Left kidney (tissue), 8 donors: ENCODE measurements at places on chromosomes 16 and 17.

DNA sequence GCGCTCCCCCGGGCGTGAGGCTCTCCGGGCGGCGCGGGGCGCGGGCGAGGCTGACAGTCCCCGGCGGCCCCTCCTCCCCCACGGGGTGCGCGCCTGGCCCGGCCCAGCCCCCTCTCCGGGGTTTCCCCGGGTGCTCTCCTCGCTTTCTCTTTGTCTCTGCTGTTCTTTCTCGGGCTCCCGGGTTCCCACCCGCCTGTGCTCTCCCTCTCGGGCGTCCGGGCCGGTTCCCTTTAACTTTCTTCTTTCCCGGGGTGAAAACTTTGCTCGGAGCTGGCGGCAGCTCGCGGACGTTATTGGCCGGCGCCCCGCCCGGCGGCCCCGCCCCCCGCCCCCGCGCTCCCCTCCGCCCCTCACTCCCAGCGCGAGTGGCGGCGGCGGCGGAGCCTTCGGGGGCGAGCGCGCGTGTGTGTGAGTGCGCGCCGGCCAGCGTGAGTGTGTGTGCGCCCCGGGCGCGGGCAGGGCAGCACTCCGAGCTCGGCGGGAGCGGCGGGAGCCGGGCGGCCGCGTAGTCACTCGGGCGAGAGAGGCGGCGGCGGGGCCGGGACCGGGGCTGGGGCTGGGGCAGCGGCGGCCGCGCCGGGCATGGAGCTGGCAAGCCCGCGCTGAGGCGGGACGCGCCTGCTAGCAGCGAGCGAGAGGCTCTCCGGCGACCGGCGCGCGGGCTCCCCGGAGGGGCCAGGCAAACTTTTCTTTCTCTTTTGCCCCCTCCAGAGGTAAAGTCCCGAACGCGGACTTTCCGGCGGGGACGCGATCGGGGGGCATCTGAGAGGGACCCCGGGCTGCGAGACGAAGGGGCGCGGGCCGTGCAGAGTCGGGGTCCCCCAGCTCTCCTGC, at the start of gene NTN1:
Gene NTN1 (plus strand): TSS at position 353 of the 834 bp plus-strand sequence. CDS start 864 bp downstream, outside the sequence.
- DNase-seq, result no peak

- DNase-seq, result no peak
Observed at GRCh38 chr17:60887614-60888028, 210.0 kb downstream of the BCAS3 start.

- DNase-seq, result no peak
Observed at GRCh38 chr17:9217151-9218056, 196.1 kb downstream of the NTN1 start.

- DNase-seq, result no peak
Observed at GRCh38 chr16:5634666-5635180, 537.1 kb upstream of the EEF2KMT start.

DNA sequence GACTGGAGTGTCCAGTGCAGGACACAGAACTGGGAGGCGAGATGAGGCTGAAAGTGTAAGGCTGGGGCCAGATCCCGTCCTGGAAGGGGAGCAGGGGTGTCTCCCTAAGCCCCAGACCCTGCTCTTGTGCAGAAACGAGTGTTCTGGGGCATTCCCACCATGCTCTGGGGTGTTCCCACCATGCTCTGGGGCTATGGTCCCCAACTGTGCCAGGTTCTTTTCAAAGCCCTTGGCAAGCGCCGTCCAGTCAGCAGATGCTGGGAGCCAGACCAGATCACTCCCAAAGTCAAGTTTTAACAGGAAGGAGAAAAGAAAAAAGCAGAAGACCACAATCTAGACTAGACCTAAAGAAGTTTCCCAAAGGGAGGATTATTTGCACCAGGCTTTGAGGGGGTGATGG, 2.5 kb downstream of the TAX1BP3 start:
- DNase-seq, result no peak

DNA sequence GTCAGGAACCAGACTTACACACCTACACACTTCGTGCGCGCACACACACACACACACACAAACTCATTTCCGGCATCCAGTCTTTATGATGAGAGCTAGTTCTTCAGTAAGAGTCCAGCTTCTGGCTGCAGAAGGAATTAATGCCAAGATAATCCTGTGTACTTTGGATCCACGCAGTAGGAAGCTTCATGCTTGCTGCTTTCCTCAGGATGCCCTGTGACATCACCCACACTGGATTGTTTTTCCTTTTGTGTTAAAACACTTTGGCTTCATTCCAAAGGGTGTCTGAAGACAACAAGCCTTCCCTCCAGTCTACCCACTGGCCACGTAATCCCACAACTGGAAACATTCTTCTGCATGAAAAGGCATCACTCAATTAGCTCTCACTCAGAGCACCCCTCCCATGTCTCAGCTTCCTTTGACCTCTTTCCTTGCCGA, 35.4 kb downstream of the KCNJ16 start:
- no peak for DNase-seq

DNA sequence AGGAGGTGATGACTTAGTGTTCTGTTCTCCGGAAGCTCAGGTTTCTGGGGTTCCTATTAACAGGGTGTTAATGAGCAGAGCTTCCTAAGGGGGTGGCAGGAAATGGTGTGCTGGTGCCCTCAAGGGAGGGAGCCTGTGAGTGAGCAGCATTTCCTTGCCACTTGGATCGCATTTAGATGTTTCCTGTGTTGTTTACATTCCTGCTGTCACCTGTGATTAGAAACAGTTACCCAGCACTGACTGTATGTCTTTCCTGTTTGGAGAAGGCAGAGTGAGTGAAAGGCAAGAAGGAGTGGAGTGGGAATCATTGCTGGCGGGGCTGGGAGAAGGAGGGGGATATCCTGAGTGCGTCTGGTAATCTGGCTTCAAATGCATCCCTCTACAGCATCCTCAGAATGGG, 214.6 kb downstream of the CCDC182 start:
- DNase-seq, result no peak

DNA sequence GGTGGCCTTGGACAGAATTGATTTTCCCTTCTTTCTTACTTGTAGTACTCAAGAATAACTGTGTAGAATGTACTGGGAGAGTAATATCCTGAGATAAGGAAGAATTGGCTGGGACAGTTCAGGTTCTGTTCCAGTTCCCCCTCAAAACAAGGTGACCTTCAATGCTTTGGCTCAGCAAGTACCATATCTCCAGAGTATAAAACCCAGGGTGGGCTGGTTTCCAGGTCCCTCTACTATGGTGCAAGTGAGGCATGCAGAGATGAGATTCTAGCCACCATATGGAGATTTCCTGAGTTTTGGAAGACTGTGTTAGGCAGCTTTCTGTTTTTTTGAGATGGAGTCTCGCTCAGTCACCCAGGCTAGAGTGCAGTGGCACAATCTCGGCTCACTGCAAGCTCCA, 18.1 kb upstream of the DLX3 start:
- no peak for DNase-seq

GRCh38 chr17:63116967-63117830, 151.2 kb downstream of the TANC2 start:
- DNase-seq, result peak; percentile 74

GRCh38 chr16:30490210-30490609, 17.7 kb downstream of the ITGAL start:
- no peak for DNase-seq

DNA sequence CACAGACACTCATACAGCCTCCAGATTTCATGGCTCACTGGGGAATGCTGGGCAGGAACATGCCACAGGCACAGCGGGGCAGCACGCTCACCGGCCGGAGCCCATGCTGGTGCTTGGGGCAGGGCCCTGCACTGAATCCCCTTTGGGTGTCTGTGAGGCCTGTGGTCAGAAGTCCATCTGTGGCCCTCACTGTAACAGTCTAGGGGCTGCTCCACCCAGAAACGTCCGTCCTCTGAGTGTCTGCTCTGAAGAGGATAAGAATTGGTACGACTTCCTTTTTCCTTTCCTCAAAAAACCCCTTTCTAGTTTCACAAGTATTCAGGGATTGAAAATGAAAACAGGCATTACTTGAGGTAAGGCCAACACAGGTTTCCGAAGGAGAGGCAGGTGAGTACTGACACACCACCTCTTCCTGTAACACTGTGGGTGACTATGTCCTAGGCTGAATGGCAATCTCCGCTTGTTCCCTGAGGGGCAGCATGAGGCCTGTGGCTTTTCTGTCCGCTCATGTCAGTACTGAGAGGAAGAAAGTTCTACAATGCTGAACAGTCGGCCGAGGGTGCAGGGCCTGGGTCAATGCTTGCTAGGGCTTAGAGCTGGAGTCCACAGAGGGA, 42.5 kb downstream of the TMEM11 start:
- DNase-seq, result no peak

GRCh38 chr16:51151435-51151960, 428 bp upstream of the SALL1 start:
- peak; percentile 93 for DNase-seq

DNA sequence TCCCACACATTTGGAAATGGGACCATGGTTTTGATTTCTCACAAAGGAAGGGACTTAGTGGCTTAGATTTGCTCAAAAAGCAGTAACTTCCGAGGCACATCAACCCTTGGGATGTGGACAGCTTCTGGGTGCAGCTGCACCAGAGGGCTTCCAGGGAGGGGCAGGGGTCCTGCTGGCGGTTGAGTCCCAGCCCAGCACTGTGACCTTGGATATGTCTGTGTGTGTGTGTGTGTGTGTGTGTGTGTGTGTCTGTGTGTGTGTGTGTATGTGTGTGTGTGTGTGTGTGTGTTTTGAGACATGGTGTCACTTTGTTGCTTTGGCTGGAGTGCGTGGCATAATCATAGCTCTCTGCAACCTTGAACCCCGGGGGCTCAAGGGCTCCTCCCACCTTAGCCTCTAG, 130.8 kb downstream of the CLEC16A start:
- DNase-seq, result no peak

DNA sequence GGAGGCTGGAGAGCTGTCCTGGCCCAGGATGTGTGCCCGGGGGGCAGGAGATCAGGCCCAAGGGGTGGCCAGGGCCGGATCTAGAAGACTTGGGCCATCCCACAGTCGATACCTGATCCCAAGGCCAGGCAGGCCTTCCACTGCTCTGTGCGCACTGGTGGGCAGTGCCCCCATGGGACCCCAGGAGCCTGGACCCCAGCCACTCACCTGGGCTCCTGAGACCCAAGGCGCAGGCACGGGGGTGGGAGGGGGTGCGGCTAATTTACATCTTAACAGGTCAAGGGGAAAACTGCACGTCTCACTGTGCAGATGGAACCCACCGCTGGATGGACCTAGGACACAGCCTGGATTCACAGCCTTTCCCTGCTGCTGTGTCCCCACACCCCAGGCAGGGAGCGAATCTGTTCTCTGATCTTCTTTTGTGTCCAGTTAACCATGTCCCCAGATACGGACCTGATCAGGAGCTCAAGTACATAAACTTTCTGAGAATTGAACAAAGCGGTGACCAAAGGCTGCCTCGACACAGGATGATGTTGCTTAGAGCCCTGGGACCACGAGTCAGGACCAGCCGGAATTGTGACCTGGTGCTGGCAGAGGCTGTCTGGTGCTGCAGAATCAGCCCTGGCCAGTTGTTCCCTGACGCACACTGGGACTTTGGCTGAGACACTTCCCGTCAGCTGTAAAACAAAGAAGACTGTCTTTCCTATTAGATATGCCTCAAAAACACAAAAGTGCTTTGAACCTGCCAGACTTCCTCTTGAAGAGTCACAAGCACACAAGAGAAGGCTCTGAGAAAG, 60.6 kb downstream of the TNFRSF13B start:
- peak; percentile 15 for DNase-seq

DNA sequence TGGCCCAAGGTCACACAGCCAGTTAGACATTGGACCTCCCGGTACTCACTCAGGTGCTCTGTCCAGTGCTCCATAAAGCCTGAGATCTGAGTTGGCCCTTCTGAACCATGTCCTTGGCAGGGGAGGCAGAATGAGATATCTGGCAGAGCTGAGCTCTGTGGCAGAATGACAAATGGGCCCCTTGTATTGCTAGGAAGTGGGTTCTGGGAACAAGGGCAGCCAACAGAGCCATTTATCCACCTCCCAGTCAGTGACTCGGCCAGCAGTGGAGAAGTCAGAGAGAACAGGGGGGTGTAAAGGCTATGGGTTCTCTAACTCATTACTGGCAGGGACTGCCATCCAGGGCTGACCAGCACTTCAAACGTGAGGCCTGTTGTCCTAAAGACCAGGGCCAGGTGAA, 117.1 kb upstream of the NLRP1 start:
- no peak for DNase-seq

GRCh38 chr16:81261049-81261648, 22.7 kb downstream of the BCO1 start:
- DNase-seq, result no peak

- DNase-seq, result no peak
Observed at GRCh38 chr16:31016018-31016417, 5.6 kb upstream of the STX1B start.

GRCh38 chr17:80880648-80880985, 111.0 kb upstream of the CHMP6 start:
- DNase-seq, result no peak

GRCh38 chr17:57442914-57443571, 186.7 kb downstream of the MSI2 start:
- DNase-seq, result no peak

- no peak for DNase-seq
Observed at GRCh38 chr17:67833946-67834631, 8.8 kb downstream of the BPTF start.

DNA sequence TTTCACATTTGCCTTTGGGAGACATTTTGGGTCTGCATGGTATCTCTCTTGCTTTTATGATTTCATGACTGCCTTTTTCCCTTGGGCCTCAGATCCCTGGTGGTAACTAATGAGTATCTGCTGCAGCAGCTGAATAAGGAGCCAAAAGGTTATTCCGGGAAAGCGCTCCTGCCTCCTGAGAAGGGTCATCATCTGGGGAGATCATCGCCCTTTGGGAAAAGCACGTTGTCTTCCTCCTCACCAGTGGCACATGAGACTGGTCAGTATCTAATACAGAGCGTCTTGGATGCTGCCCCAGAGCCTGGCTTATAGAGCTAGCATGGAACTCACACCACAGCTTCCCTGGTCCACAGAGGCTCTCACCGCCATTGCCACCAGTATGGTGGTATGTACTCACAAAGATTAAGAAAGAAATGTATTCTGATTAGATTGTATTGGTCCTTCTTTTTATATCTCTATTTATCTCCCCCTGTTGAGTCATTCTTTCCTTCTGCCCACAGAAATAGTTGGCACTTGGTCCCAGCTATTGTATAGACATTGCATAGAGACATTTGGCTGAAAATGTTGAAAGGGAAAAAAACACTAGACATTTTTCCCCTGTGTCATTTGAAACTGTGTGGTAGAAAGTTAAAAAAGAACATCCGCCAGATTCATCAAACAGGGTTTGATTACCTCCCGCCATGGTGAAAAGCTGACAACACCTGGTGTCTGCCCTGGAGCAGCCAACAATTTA, 8.4 kb downstream of the TPPP3 start:
- no peak for DNase-seq

DNA sequence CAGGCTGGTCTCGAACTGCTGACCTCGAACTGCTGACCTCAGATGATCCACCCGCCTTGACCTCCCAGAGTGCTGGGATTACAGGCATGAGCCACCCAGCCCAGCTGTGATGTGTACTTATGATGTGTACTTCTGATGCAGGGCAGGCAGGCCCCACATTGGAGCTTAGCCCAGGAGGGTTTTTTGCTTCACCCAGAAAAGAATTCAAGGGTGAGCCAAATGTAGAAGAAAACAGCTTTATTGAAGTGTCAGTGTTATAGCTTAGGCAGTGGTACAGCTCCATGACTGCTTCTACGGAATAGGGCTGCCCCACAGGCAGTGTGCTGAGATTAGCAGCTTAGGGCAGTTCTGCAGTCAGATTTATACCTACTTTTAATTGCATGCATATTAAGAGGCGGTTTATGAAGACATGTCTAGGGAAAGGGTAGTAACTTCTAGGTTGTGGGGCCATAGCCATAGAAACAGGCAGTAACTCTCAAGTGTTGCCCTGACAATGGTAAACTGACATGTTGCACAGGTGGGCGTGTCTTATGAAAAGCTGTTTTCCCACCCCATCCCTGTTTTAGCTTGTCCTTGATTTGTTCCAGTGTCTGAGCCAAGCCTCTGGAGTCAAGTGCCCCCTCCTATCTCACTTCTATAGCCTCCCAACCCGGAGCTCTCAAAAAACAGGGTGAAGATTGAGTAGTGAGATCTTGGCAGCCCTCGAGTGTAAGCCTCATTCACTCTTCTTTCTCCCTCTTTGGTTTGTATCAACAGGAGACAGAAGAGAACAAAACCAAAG, 24.1 kb upstream of the POLR3E start:
- no peak for DNase-seq
